Activated CD4-positive, alpha-beta T cell treated with anti-CD3 and anti-CD28 coated beads, Interleukin-2, amount 10 ng/mL, durations not matched to agents 7 days and 5 days (primary cell): ENCODE measurements at places on chromosomes 1 and 21. TPM values are rescaled to one million over a fixed set of nuclear protein-coding genes. Genes with fewer than 3 reads are reported as not detected.
A peak's percentile ranks its signal among the peaks of the same experiment; 100 is the strongest.

SELE gene
- not detected for total RNA-seq

MXRA8 gene
- total RNA-seq, result 0.30 TPM

RHOU gene
- 8.4 TPM for total RNA-seq

TMEM59 gene
- total RNA-seq, result 195 TPM

EVA1B gene
- 9.3 TPM for total RNA-seq

- H3K4me1 ChIP-seq, result peaks cover 11% of the 10 kb centered on the region
- H3K36me3 ChIP-seq, result no peaks in the 10 kb centered on the region
- H3K4me3 ChIP-seq, result no peak overlapping the region
- H3K27me3 ChIP-seq, result peaks cover 24% of the 10 kb centered on the region
- no peak overlapping the region for H3K27ac ChIP-seq
- no peak for DNase-seq
Observed at GRCh38 chr1:87134625-87135328, 193.9 kb upstream of the LMO4 start.

DNA sequence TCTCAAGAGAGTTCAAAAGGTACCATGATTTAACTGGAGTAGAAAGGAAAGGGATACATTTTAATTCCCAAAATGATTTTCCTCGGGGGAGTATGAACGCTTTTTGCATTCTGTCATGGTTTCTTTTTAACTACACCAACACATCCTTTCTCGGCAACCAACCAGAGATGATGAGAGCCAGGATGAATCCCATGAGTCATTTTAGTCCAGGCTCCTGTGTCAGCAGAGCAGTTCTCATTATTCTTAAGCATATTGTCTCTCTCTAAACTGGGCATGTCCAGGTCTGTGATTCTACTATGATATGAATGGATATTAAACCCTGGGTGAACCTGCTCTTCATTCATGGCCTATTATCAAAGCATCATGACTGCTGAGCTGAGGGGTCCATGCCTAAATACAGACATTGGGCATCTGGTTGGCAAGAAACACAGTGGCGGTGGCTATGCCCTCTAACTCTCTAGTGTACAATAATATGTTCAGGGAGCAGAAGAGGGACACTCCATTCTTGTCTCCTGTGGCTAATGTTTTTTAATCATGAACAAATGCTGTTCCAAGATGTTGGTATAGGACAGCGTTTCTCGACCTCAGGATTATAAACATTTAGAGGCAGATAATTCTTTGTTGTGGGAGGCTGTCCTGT is 124.3 kb upstream of the ESRRG start:
- H3K4me3 ChIP-seq, result no peak overlapping the region
- no peaks in the 10 kb centered on the region for H3K4me1 ChIP-seq
- DNase-seq, result no peak
- H3K27me3 ChIP-seq, result no peaks in the 10 kb centered on the region
- no peaks in the 10 kb centered on the region for H3K36me3 ChIP-seq

DNA sequence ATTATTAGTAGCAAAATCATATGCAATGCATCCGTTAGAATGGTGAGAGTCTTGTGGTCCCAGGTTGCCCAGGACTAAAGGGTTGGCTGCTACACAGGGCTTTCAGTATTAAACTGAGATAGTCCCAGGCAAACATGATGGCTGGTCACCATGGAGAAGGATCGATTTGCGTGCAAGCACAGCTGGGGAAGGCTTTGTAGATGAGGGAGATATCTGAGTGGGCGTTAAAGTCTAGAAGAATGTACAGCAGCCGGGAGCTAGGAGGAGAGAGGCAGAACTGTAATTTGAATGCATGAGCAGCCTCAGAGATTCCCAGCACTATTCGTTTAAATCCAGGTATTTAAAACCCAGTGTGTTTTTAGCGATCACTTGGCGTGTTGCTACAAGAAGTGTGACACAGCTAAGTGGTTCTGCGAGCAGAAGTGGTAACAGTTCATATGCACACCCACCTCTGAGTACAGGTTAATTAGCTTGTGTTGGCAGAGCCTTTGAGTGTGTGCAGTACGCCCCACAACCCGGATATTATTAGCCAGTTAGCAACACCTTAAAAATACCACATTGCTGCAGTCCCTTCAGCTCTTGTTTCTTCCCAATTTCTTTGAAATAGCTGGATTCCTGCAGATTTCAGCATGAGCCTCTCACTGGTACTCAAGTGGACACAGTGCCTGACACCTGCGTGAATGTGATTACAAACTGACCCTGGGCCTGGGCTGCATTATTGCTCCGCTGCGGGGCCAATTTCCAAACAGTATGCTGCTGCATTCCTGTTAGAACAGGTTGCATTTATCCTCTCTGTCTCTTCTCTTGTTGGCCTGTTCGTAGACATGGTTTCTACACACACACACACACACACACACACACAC is 67.2 kb upstream of the SCAF4 start:
- H3K27me3 ChIP-seq, result peaks cover 5% of the 10 kb centered on the region
- H3K36me3 ChIP-seq, result no peaks in the 10 kb centered on the region
- no peaks in the 10 kb centered on the region for H3K4me1 ChIP-seq
- no peak for DNase-seq

- no peaks in the 10 kb centered on the region for H3K4me1 ChIP-seq
- no peaks in the 10 kb centered on the region for H3K36me3 ChIP-seq
- H3K27me3 ChIP-seq, result peaks cover 2% of the 10 kb centered on the region
Observed at GRCh38 chr1:30084909-30085571, 638.3 kb downstream of the MATN1 start.

DNA sequence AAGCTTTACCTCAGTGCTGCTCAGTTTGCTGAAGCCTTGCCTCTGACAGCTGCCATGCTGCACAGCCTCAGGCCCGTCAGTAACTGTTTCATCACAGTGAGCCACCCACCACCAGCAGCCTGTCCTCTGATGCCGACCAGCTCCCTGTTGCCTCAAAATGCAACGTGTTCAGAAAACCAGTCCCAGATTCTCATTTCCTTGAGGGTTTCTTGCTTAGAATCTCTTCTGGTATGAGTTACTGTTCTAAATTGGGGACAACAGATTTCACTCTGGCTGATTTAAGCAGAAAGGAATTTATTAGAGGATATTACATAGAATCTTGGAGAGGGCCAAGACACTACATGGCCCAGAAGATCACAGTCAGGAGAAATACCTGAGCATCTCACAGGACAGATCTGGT is 11.0 kb downstream of the UBL4B start:
- DNase-seq, result no peak
- H3K27me3 ChIP-seq, result peaks cover 3% of the 10 kb centered on the region
- H3K4me1 ChIP-seq, result peaks cover 3% of the 10 kb centered on the region
- peaks cover 4% of the 10 kb centered on the region for H3K36me3 ChIP-seq

DNA sequence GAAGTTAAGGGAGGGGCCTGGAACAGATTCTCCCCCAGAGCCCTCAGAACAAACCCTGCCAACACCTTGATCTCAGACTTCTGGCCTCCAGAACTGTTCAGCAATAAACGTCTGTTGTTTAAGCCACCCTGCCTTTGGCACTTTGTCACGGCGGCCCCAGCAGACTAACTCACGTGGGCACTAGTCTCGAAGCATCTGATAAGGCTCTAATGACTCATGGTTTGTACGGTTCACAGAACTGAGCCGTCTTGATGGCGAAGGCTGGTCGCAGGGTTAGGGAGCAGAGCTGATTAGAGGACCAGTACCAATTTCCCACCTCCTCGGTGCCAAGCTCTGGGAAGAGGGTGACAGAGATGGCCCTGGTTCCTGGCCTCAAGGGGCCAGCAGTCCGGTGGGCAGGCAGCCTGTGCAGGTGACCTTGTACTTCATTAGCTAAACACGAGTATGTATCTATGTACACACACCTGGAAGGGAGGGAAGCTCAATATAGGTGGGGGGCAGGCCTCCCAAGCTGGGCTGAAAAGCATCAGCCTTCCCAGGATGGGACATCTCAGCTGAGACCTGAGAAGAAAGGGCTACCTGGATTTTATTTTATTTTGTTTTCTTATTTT is 112.8 kb downstream of the MRPS6 start:
- H3K27me3 ChIP-seq, result no peaks in the 10 kb centered on the region
- H3K4me1 ChIP-seq, result peaks cover 11% of the 10 kb centered on the region
- no peak overlapping the region for H3K27ac ChIP-seq

DNA sequence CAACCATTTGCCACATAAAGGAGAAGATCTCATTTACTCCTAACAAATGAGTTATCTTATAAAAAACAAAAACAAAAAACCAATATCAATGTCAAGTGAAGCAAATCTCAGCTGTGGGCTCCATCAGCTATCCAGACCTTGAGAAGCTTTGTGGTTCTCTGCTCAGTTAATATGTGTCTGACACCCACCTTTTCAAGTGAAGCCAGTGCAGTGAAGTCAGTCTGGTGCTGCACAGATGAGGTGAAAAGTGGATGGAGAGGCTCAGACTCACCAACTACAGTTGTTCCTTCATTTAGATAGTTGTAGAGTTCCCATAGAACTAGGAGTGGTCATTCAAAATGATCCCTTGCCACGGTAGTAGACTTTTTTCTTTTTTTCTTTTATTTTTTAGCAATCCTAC is 106.8 kb downstream of the NTNG1 start:
- H3K4me1 ChIP-seq, result peaks cover 12% of the 10 kb centered on the region
- no peak for DNase-seq
- no peak overlapping the region for H3K4me3 ChIP-seq
- no peak overlapping the region for H3K27ac ChIP-seq
- peaks cover 16% of the 10 kb centered on the region for H3K27me3 ChIP-seq

DNA sequence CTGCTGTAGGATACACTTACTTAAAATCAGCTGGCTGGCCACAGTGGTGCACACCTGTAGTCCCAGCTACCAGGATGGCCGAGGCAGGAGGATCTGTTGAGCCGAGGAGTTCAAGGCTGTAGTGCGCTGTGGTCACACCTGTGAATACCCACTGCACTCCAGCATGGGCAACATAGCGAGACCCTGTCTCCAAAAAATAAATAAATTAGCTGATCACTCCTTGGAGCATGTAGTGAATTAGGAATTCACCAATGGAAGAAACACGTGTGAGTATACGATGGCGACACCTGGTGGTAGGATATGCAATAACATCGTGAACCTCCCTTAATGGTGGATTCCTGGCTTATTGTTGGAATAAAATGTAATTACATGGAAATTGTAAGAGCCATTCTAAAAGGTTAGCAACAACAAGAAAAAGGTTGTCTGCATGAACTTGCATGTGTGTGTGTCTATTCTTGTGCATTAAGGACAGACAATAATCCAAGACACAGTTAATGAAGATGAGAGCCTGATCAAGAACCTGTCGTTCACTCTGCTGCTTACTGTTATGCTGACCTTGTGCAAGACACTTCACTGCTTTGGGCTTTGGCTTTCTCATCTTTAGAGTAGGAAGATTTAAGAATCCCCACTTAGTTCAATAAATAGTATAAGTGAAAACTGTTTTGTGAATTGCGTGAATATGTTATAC is 38.6 kb upstream of the COX20 start:
- peak; percentile 61 for DNase-seq
- H3K36me3 ChIP-seq, result no peaks in the 10 kb centered on the region
- H3K27ac ChIP-seq, result no peak overlapping the region
- H3K4me1 ChIP-seq, result no peaks in the 10 kb centered on the region

GRCh38 chr1:233427907-233428306 is 100.4 kb downstream of the MAP3K21 start:
- no peak for DNase-seq
- H3K27me3 ChIP-seq, result peaks cover 47% of the 10 kb centered on the region
- H3K27ac ChIP-seq, result no peak overlapping the region
- no peaks in the 10 kb centered on the region for H3K4me1 ChIP-seq

GRCh38 chr1:209416716-209417115 is 166.8 kb upstream of the CAMK1G start:
- no peak overlapping the region for H3K4me3 ChIP-seq
- H3K36me3 ChIP-seq, result no peaks in the 10 kb centered on the region
- H3K4me1 ChIP-seq, result no peaks in the 10 kb centered on the region
- peaks cover 21% of the 10 kb centered on the region for H3K27me3 ChIP-seq
- H3K27ac ChIP-seq, result no peak overlapping the region
- no peak for DNase-seq

- H3K4me1 ChIP-seq, result peaks cover 65% of the 10 kb centered on the region
- no peaks in the 10 kb centered on the region for H3K27me3 ChIP-seq
- H3K4me3 ChIP-seq, result peak overlapping the region; percentile 72
- peaks cover 21% of the 10 kb centered on the region for H3K36me3 ChIP-seq
- DNase-seq, result peak; percentile 36
Observed at GRCh38 chr1:197776351-197777105, 1.2 kb upstream of the DENND1B start.

GRCh38 chr1:45501505-45501859 is 1.4 kb downstream of the MMACHC start:
- no peaks in the 10 kb centered on the region for H3K27me3 ChIP-seq
- peak overlapping the region; percentile 85 for H3K4me3 ChIP-seq
- no peak for DNase-seq
- peaks cover 31% of the 10 kb centered on the region for H3K4me1 ChIP-seq
- no peak overlapping the region for H3K27ac ChIP-seq

DNA sequence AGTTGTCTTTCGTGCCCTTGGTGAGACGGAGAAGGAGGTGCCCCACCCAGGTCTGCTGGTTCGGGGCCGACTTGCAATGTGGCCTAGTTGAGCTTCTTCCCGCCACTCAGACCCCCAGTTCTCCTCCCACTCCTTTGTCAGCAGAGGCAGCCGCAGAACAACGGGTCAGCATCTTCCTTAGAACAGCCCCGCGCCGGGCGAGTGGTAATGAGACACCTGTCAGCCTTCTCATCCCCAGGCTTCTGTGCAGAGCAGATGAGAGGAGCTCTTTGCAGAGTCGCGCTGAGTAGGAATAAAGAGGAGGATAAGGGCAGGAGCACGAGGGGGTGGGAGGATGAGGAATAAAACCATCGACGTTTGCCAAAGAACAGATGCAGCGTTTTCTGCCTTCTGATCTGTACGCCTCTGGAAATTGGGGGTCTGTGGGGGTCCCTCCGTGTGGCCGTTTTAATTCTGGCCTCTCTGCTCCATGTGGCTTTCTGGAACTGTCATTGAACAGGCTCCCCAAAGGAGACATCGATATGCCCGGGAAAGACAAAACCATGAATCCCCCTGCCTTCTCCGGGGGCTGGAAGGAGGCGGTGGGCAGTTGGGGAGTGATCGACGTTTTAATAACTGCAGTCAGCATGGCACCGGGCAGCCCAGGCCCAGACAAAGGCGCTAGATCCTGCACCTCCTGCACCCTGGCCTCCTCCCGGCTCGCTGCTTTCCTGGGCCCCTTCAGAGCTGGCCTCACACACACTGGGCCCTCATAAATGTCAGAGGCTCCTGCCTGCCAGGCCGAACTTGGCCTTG is 27.5 kb upstream of the IGSF21 start:
- H3K4me1 ChIP-seq, result no peaks in the 10 kb centered on the region
- H3K36me3 ChIP-seq, result no peaks in the 10 kb centered on the region
- H3K27ac ChIP-seq, result no peak overlapping the region
- no peak overlapping the region for H3K4me3 ChIP-seq
- DNase-seq, result no peak

DNA sequence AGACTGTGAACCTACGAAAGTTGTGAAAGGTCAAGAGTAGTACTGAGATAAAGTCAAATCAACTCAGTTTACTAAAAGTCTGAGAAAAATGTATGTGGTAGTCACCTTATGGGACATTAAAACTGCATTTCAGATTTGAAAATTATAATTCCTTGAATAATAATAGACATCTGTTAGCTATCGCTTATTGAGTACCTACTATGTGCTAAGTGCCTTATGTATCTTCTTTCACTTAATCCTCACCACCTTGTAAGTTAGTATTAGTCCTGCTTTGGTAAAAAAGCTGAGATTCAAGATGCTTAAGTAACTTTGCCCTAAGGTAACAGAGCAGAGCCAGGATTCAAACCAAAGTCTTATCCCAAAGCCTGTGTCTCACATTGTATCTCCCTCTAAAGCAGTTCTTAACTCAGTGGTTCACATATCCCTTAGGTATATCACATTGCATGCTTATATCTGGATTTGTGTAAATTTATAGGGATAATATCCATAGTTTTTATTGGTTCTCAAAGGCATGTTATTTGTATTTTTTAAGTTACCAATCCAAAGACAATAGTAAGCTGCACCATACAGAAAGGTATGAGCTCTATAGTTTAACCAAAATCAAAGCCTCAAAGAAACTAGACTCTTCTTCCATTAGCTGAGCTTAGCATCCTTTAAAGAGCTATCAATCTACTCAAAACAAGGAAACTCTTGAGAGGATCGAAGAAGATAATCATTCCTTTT is 865 bp downstream of the PIGC start:
- DNase-seq, result no peak
- peaks cover 41% of the 10 kb centered on the region for H3K36me3 ChIP-seq
- H3K27me3 ChIP-seq, result peaks cover 3% of the 10 kb centered on the region
- peaks cover 39% of the 10 kb centered on the region for H3K4me1 ChIP-seq
